LHCN-M2 (cell line): ENCODE measurements at places on chromosomes 6 and 20. TPM values are rescaled to one million over a fixed set of nuclear protein-coding genes. Genes with fewer than 3 reads are reported as not detected.

- no peak for DNase-seq
Measured at GRCh38 chr6:52074716-52075115, 12.7 kb downstream of the PKHD1 start.

GRCh38 chr20:39142407-39143096 is 180.4 kb downstream of the DHX35 start:
- DNase-seq = no peak

DNA sequence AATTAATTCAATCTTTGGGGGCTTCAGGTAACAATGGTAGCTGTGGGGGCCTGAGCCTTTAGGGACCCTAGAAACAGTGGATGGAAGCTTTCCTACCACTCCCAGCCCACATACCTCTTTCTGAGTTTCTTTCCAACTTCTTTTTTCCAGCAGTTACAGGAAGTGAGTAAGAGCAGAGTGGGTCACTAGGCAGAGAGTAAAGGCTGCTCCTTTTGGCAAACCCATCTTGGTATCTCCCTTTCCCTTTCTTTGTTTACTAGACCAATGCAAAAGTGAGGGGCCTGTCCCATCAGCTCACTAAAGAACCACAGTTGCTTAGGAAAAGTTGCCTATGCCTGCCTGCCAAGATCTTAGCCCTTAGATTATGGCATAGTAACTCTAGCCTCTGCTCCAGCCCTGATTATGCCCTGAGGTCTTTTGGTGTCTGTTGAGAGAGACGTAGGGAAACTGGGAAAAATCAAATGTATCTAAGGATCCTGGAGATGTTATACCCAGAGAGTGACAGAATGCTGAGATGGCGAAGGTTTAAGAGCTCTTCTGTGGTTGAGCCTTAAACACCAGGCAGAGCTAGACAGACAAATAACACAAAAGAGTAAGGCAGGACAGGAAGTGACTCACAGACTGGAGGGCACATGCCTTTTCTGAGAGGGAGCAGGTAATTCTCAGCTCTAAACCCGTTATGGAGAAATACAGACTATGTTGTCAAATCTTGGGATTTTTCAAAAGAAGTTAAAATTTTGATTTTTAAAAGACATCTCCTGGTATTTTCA is 31.3 kb downstream of the TRMT6 start:
- peak; percentile 59 for DNase-seq

DNA sequence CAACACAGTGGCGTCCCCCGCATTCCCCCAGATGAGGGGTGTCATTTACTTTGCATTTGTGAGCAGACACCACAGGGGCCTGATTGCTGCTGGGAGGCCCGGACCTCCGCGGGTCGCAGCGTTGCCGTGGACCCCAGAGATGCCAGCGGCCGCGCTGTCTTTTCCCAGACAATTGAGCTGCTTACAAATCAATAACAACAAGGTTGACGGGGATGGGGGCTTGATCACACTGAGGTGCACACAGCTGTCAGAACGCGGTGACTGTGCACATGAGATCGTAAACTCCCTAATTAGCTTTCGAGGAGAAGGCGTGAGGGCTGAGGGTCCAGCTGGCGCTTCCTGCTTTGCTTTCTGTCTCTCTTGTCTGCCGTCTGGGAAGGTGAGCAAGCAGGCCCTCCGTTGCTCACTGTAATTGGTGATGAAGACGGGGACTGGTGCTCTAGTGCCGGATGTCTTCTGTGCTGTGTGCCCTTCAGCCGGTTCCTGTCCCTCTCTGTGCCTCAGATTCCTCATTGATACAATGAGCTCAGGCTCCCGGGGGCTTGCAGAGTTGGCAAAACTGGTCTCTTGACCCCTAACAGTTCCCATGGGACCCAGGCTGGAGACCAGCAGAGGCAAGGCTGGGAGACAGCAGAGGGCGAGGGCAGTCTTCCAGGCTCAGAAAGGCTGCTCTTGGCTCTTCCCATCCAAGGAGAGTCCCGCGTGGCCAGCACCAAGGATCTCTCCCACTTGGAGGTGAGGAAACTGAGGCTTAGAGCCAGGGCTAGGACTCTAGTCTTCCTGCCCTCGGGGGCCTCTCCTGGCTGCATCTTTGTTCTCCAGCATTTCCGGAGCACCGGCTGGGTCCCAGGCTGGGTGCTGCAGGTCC is 126.0 kb upstream of the PMEPA1 start:
- DNase-seq = no peak

- DNase-seq = no peak
Measured at GRCh38 chr6:16305246-16305725, 66.9 kb downstream of the GMPR start.

- no peak for DNase-seq
Measured at GRCh38 chr6:15464211-15464725, 198.6 kb downstream of the DTNBP1 start.

DNA sequence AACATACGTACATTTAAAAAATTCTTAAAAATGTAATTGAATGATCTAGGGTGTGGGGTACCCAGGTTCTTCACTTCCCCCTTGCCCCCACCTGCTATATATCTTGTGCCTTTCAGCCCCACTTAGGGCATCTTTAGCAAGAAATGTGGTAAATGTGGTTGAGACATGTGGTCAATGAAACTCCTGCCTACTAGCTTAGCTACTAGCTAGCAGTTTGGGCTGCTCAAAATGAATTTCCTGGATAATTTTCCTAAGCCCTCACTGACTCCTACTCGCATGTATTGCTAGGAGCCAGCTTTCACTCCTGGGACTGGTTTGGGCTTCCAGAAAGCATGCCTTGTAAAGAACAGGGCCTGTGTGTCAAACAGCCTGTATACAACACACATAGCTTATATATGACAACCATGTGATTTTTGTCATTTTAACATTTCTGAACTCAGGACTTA is 257.3 kb downstream of the ATXN1 start:
- DNase-seq = peak; percentile 27

- no peak for DNase-seq
Measured at GRCh38 chr6:32223258-32224235, at the start of gene NOTCH4. Gene NOTCH4 (minus strand): TSS chr6:32224067. CDS start chr6:32223928, 139 bp downstream.

GRCh38 chr6:38997128-38997761 is 51.3 kb upstream of the GLP1R start:
- peak; percentile 8 for DNase-seq

GRCh38 chr6:168953461-168953860 is 300.2 kb downstream of the THBS2 start:
- no peak for DNase-seq

GRCh38 chr6:111517965-111518364 is 34.9 kb upstream of the REV3L start:
- no peak for DNase-seq

Gene VWA7
- total RNA-seq = not detected in 2 replicates

Gene PKHD1
- under 0.01 and 0.11 TPM in 2 replicates for total RNA-seq

Gene POLR3F
- 14.8 and 15.4 TPM in 2 replicates for total RNA-seq

Gene TXNDC5
- 240 and 292 TPM in 2 replicates for total RNA-seq

Gene ENPP5
- 1.3 and 2.2 TPM in 2 replicates for total RNA-seq

Gene C6orf163
- 0.46 TPM in 1 of 2 replicates, not detected in the other for total RNA-seq
